ENCODE measurements at places on chromosomes 16 and 17.

DNA sequence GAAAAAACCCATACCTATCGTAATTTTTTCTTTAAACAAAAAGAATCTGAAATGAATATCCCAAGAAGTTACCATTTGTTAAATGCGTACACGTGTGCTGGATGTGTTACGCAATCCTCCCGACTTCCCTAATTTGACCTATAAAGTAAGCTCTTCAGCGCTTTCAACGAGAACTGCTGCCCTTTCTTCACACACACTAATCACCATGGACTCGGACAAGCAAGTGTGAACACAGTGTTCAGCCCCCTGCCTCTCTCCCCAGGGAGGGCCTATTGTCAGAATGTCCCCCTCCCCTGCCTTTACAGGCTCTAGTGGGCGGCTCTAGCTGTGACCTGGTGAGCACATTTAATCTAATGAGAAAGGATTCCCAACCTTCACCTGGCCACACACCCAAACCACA, 216.1 kb downstream of the CEP112 start:
- DNase-seq = no peak

DNA sequence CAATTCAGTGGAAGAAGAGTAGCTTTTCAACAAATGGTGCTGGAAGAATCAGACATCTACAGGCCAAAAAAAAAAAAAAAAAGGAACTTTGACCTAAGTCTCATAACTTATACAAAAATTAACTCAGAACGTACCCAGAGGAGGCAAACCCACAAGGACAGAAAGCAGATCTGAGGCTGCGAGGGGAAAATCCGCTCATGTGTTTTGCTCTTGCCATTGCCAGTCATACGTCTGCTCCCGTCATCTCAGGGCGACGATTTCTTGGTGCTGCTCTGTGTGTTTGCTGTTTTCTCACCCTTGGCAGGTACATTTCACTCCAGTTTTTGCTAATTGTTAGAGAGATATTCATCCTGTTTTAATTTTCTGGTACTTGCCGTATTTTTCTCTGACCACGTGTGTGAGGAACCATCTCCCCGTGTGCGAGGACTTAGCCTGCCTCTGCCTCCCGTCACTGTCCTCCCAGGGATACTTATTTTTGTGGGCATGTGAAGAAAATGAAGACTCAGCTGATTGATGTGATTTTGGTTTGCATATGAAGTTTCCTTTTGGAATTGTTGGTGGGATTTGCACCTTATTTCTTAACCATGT, 33.4 kb upstream of the ACSF3 start:
- no peak for DNase-seq

GRCh38 chr16:67349172-67349571, 22.6 kb downstream of the LRRC36 start:
- no peak for DNase-seq

- DNase-seq = no peak
Measured at GRCh38 chr16:82386761-82387160, 216.7 kb upstream of the MPHOSPH6 start.

DNA sequence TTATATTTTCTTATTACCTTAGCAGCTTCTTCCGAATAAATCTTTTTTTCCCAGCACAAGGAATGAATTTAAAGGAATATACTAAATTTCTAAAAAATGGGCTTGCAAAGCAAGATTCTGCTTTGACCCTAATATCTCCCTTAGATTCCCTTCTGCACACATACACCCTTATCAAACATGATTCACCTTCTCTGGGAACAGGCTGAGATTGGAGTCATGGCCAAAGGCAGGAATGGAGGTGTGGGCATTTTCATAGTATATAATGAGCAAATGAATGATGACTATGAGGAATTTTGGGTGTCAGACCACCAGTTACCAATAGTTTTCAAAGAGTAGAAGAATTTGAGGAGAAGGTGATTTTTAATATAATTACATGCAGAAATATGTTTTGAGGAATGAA, 231.3 kb upstream of the CDH11 start:
- DNase-seq = no peak
